ENCODE measurements at places on chromosomes 3 and 15. TPM values are rescaled to one million over a fixed set of nuclear protein-coding genes. Genes with fewer than 3 reads are reported as not detected.

EXD1 gene
- total RNA-seq: not detected

CLRN1 gene
- total RNA-seq: not detected

GOLGA8R gene
- total RNA-seq: 4.2 TPM

QTRT2 gene
- 23.3 TPM for total RNA-seq

DNA sequence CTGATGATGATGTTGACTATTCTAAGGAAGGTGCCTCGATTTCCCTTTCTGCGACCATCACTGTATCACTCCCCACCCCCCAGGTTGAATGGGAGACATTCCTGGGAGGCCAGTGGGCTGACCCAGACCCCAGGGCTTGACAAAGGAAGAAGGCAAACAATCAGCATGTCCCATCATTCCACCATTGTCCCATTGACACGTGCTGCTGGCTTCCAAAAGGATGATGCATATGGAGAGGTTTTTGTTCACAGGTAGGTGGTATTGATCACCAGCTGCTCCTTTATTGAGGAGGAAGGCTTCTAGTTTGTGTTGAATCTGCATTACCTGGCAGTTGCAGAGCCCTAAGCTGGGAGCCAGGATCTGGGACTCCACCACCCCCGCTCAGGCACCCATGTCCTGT is 30.4 kb downstream of the RASGRF1 start:
- no peak for DNase-seq

DNA sequence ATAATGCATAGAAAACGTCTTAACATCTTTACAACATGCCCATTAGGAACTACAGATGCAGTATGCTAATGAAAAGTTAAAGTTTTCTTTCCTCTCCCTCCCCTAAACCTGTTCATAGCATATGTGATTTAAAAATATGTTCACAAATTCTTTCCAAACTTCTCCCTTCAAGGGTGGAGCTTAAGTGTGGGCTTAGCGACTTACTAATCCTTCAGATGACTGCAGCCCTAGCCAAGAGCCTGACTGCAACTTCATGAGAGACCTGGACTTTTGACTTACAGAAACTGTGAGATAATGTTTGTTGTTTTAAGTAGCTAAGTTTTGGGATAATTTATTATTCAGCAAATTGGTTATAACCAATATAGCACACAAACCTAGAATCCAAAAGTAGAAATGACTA is 22.0 kb upstream of the ANXA2 start:
- no peak for DNase-seq

DNA sequence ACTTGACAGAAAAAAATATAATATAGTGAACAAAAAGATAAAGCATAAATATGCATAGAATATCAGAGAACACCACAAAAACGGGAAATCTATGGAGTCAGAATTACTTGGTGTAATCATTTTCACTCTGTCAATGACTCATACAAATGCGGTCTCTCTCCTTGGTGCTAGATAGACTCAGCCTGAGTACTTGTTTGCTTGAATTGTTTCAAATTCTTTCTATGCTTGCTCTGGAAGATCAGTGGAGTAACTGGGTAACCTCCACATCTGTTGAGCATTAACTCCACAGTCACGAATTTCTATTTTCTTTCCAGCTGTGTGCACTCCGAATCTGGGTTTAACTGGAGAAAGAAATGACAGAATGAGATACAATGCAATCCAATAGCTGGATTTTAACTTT is 760.4 kb downstream of the ZPLD1 start:
- DNase-seq: no peak

DNA sequence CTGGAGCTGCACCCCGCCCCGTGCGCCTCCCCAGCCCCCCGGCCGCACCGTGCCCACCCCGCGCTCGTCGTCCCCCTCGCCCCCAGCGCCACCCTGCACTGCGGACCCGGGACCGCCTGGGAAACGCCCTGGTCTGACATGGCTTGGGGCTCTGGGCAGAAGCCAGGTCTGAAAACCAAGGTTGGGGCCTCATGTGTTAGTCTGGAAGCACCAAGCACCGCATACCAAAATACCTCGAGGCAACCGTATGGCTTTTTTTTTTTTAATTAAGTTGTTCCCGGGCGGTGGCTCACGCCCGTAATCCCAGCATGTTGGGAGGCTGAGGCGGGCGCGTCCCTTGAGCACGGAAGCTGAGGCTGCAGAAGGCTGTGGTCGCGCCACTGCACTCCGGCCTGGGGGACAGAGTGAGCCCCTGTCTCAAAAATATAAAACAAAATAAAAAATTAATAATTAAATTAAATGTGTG is 91.5 kb upstream of the CHD2 start:
- no peak for DNase-seq

DNA sequence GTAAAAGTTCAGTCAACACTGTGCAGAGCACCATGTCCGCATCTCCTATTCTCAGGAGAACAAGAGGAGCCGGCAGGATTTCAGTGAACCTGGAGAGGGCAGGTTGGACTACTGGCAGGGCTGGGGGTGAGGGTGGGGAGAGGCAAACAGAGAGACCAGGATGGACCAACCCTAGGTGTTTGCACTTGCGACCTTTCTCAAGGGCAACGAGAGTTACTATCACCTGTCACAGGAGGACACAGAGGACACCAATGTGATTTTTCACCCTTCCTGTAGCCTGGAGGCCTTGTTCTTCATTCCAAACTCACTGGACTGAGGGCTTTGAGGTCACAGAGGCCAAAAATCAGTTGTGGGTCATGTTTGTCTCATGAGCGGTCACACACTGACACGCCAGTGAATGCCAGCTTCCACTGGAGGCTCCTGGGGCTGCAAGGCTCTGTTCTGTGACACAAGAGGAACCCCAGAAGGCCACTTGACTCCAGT is 89.5 kb downstream of the CPN2 start:
- no peak for DNase-seq

- no peak for DNase-seq
Measured at GRCh38 chr3:125632597-125632996, 37.3 kb upstream of the OSBPL11 start.

Measured in activated CD4-positive, alpha-beta memory T cell treated with anti-CD3 and anti-CD28 coated beads, Interleukin-2, amount 10 ng/mL, durations not matched to agents 7 days and 5 days (primary cell).